ENCODE measurements at places on chromosomes 4 and X.

GRCh38 chr4:38453253-38453881 lies 210.6 kb upstream of the KLF3 start:
- DNase-seq = no peak

GRCh38 chr4:90977726-90978125 lies 850.5 kb downstream of the CCSER1 start:
- DNase-seq = no peak

- no peak for DNase-seq
Observed at GRCh38 chr4:130197946-130198345, 1102.0 kb downstream of the C4orf33 start.

- DNase-seq = no peak
Observed at GRCh38 chrX:137823257-137823656, 257.3 kb downstream of the ZIC3 start.

GRCh38 chr4:125714845-125715244 lies 400.1 kb downstream of the FAT4 start:
- DNase-seq = no peak

- DNase-seq = no peak
Observed at GRCh38 chrX:141609111-141609510, 19.6 kb downstream of the SPANXA2 start.

DNA sequence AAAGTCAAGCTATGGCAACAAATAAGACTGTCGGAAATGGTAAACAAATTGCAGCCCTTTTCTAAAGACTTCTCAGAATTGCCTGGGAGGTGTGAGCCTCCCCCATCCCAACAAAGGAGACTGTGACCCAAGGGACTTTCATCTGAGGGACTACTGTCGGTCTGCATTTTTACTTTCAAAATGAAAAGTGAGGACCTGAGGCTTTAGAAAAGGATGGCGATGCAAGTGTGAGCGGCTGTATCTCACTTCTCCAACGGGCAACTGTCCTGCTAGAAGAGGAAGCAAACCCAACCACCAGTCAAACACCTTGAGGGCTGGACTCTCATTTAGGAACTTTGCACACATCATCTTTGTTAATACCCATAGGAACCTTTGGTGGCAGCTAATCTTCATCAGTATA lies 62.6 kb upstream of the CLNK start:
- no peak for DNase-seq

DNA sequence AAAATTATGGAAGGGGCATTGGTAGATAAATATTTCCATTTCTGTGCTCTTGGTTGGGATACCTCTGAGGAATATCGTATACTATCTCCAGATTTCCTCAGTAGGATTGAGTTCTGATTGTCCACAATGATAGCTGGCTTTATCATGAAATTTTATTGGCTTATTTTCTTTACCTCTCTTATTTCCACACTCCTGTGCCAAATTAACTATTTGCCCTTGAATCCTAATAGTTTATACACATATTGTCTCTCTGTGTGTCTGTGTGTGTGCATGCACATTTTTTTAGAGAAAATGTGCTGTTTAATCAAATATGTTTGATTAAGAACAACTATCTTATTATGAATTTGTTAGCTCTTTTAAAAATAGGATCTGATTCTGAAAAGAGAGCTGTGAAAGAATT lies 271.6 kb downstream of the DTHD1 start:
- no peak for DNase-seq

DNA sequence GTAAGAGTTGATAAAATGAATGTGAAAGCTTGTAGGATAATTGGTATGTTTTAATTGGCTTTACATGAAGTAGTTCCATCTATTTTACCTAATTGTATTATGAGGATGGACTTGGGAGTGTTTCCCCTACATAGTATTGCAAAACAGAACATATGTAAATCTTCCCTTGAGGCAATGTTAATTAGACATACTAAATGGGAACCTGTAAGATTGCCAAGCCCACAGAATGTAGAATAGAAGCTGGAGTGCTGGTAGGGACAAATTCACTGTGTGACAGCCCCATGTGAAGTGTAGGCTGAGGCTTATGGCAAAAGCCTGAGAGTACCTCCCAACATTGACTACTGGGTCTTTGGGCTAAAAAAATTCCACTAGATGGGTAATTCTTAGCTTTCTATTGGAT lies 615.0 kb upstream of the AMOT start:
- no peak for DNase-seq

- no peak for DNase-seq
Observed at GRCh38 chrX:118630848-118631247, 96.6 kb upstream of the IL13RA1 start.

GRCh38 chrX:43898406-43899035 lies 16.3 kb upstream of the MAOB start:
- DNase-seq = no peak

DNA sequence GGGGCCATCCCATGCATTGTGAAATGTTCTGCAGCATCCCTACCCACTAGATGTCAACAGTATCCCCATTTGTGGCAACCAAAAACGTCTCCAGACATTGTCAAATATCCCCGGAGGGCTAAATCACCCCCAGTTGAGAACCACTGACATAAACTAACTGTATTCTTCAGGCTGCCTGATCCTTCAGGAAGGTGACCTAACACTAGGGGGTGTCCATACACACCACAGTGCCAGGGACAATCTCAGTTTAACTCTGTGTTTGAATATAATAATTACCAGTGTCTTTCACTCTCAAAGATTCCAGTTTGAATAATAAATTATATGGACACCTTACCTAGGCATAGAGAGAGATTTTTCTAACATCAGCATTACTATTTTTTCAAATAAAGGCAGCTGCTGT lies 6.4 kb downstream of the ACE2 start:
- DNase-seq = no peak

- DNase-seq = peak; percentile 59
Observed at GRCh38 chr4:10106421-10107039, 10.1 kb downstream of the WDR1 start.

DNA sequence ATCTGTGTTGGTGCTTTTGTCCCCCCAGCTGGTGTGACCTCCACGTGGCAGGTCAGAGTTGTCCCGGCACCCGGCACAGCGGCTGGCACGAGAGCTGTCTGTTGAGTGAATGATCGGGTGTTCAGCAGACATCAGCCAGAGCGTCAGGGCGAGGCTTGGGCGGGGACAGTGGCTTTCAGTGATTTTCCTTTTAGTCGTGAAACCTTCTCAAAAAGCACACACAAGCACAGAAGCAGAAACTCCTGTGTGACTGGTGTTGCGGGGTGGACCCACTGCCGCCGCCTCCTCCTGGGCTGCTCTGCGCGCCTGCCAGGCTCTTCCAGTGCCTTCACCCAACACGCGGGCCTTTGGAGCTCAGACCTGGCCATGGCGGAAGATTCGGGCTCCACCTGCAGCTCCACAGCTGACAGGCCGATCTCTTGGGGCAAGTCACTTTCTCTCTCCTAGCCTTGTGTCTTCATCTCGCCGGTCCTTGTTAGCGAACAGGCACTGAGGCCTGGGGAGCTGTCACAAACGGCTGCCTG lies 51.4 kb upstream of the HGFAC start:
- DNase-seq = no peak

GRCh38 chr4:165502916-165503907 lies 124.4 kb downstream of the CPE start:
- no peak for DNase-seq

DNA sequence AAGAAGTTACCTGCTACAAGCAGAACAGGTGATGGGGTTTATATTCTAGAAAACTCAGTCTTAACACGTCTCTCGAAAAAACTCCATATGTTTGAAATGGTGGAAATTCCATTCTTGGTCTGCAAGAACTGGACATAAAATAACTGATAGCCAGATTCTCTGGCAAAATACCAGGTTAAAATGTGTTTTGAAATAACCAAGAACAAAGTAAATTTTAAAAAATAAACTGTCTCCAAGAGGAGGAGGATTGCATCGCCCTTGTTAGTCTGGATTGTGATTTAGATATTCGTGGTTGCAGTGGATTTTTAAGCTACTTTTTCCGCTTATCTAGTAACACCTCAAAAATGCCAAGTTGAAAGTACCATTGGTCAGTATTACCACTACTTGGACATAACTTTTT lies 40.8 kb downstream of the CENPU start:
- no peak for DNase-seq

- no peak for DNase-seq
Observed at GRCh38 chr4:150769845-150770244, 187.9 kb downstream of the MAB21L2 start.

GRCh38 chr4:141810712-141811375 lies 174.5 kb downstream of the IL15 start:
- no peak for DNase-seq

DNA sequence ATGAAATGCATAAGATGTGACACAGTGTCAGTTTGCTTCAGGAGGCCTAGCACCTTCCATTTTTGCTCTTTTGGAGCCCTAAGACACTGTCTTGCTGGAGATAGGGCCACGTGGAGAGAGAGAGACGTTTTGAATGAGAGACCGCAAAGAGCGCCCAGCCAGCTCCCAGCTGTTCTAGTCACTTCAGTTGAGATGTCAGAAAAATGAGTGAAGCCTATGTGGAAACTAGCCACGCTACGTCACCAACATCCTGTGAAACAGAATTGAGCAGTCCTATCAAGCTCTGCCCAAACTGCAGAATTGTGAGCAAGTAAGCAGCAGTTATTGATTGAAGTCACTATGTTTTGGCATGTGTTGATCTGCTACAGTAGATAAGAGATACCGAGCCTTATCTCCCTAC lies 13.1 kb downstream of the GPR82 start:
- DNase-seq = no peak

- no peak for DNase-seq
Observed at GRCh38 chr4:183906739-183907651, 1.9 kb downstream of the STOX2 start.

All from stimulated activated CD8-positive, alpha-beta memory T cell treated with anti-CD3 and anti-CD28 coated beads, Interleukin-4, amount 100 ng/mL, for 1 hour (primary cell).